ENCODE measurements at places on chromosomes 13 and 19.

GRCh38 chr13:31793246-31793645 lies 53.9 kb downstream of the RXFP2 start:
- no peak for DNase-seq

DNA sequence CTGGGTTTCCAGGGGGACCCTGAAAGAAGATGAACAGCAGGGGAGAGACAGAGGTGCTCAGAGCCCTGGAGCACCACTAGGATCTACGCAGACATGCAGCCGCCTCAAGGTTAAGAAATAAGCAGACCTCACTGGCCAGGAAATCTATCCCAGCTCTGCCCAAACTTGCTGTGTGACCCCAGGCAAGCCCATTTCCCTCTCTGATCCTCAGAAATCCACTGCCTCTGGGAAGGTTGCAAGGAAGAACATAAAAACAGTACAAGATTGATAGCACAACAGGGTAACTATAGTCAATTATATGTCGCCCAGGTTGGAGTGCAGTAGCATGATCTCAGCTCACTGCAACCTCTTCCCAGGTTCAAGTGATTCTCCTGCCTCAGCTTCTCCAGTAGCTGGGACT lies 20.8 kb downstream of the COL5A3 start:
- no peak for DNase-seq

- no peak for DNase-seq
Measured at GRCh38 chr13:99403458-99403971, 96.3 kb upstream of the GPR183 start.

DNA sequence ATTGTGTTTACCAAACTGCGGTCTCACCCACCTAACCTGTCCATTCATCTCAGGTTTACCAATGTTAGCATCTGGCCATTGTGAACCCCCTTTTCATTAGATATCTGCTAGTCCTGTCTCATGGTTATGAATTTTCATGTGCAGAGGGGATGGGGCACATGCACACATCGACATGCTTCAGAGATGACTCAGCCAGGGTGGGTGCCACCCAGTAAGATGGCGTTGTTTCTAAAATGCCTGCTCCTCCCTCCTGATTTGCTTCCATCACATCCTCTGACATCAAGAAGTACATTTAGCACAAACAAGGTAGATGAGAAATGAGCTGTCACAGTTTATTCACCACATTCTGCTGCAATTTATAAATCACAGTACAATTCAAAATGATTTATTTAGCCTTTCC lies 51.3 kb downstream of the GPALPP1 start:
- no peak for DNase-seq

- peak; percentile 84 for DNase-seq
Measured at GRCh38 chr19:42401365-42402303, 11.5 kb upstream of the CNFN start.
